ENCODE measurements at places on chromosomes 3 and 15.

DNA sequence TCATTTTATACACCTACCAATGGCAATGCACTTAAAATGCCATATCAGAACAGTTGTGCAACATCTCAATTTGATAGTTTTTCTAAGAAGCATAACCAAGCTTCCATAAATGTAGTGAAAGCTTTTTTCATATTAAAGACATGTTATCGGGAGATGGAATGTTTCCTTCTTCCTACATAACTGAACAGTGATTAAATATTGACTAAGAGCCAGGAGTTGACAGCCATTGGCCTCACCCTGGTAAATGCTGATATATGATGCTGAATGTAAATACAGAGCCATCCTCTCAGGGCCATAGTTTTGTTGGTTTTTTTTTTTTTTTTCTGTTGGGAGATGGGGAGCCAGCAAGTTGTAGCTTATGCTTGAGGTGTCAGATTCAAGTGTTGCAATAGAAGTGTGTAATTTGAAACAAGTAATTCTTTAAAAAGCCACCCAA, 203.3 kb upstream of the IL12A start:
- DNase-seq: no peak

GRCh38 chr3:14274999-14275961, 96.7 kb downstream of the LSM3 start:
- no peak for DNase-seq

GRCh38 chr3:48548126-48548525, 8.5 kb downstream of the PFKFB4 start:
- DNase-seq: no peak

DNA sequence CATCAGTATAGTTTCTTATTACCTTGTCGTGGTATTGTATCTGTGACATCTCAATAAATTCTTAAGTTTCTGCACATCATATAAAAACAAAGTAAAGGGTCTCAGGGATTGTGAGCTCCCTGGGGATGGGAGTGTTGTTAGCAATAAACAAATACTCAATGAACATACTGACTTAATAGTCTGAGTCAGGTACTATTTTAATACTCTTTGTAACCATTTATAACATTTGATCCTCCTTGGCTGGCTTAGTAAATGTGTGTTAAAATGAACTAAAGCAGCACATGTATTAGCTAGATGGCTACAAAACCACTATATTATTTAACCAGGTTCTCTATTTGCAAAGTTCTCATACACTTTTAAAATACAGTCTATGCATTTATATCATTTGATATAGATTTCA, 1.8 kb downstream of the ICE2 start:
- no peak for DNase-seq

- no peak for DNase-seq
These were observed 16.3 kb downstream of the CAND2 start for GRCh38 chr3:12812812-12813211.

Data from GM06990 (cell line).